Activated CD8-positive, alpha-beta memory T cell treated with anti-CD3 and anti-CD28 coated beads for 4 hours (primary cell): ENCODE measurements at places on chromosomes 6 and 20.
A peak's percentile ranks its signal among the peaks of the same experiment; 100 is the strongest.

DNA sequence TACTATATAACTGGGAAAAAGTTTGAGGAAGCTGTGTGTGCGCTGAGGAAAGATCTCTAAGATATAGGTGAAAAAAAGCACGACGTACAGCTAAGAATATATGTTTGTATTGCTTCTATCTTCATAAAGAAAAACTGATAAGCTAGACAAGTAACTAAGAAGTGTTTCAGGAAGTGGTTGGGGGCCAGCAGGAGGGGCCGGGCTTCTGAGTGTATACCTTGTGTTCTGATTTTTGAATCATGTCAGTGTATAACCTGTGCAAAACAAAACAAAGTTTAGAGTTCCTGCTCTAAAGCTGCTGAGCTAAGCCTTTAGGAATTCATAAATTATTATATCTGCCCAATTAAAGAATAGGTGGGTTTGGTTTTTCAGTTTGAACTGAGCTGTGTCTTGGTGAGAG, 7.9 kb upstream of the OSER1 start:
- no peak for DNase-seq

DNA sequence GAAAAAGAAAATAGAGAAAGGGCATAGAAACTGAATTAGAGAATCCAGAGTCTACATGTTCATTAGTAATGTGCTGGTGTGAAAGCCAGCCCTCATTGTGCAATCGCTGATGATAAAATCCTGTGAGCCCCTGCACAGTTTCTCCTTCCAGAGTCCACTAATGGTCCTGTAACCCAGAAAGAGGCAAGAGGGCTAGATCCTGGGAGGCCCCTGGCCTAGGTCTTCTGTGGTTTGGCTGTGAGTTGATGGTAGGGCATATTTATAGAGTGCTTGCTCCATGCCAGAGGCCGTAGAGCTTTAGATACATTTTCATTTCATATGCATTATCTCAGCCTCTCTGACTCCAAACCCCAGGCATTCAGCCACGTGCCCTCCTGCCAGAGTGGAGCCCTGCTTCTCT, 94.9 kb upstream of the MTHFD1L start:
- no peak for DNase-seq

GRCh38 chr20:40997116-40997515, 31.5 kb upstream of the TOP1 start:
- no peak for DNase-seq

DNA sequence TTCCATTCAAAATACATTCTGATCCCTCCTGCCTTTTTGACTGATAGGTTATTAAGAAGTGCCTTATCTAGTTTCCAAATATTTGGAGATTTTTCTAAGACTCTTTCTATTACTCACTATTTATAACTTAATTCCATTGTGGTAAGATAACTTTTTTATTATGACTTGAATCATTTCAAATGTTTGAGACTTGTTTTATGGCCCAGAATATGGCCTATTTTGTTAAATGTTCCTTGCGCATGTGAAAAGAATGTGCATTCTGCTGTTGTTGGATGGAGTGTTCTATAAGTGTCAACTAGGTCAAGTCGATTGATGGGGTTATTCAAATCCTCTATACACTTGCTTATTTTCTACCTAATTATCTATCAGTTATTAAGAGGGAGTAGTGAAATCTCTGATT, 13.1 kb upstream of the TCP11 start:
- no peak for DNase-seq

GRCh38 chr6:158219228-158219627, 51.1 kb downstream of the GTF2H5 start:
- DNase-seq = no peak

DNA sequence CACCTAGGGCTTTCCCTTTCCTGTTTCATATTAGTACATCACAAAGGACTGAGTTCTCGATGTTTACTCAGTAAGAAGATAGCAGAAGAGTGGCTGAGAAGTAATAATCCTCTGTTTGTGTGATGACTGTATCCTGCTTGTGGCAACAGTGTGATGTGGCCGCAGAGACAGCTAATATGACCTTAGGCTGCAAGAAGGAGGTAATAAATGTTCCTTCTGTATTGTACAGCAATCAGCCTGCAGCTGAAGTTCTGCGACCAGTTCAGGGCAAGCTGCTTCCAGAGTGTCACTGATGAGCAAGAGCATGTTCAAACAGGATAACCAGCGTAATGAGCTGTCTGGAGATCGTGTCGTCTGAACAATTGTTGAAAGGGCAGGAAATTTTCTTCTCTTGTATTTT, 70.9 kb downstream of the OPN5 start:
- DNase-seq = no peak

- DNase-seq = no peak
Measured at GRCh38 chr20:53847139-53847836, 223.1 kb downstream of the BCAS1 start.

DNA sequence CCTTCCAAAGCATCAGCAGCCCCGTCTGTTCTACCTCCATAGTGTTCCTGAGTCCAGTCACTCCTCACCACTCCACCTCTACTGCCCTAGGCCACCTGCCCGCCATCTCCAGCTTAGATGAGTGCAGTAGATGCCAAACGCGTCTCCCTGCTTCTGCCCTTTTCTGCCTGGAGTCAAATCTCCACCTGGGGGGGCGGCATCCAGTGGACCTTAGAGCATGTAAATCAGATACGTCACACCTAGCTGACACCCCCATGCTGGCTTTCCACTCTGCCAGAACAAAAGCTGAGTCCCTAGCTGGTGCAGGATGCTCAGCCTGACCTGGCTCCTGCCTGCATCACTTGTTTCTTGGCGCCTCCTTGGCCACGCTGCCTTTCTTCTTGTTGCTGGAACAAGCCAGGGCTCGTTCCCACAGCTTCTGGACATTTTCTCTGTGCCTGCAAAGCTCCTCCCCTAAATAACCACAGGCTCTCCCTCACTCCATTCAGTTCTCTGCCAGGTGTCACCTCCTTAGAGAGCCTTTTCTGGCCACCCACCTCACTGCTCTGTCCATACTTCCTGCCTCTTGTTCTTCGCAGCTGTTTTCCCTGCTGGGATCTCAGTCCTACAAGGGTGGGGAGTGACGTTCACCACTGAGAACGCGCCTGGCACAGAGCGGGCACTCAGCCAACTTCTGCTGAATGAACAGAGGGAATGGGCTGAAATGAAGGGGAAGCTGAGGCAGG, 5.8 kb downstream of the DDR1 start:
- DNase-seq = no peak

DNA sequence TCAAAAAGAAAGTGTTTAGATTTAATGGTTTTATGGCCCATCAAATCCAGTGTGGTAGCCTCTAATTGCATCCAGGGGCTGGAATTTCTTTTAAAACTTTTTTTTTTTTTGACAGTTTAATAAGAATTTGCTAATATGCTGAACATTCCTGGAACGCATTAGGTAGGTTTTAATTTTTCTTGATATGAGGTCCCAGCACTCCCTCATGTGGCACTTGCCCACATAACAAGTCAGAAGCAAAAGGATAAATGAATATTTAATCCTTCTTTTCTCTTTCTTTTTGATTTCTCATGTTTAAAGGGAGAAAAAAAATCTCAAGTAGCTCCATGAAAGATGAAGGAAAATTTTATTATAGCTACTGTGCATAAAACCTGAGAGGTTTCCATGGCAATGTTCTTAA, 13.5 kb downstream of the HAO1 start:
- DNase-seq = no peak

GRCh38 chr6:45930420-45931040, 85.1 kb downstream of the CLIC5 start:
- DNase-seq = peak; percentile 12

GRCh38 chr6:25749837-25750236, 4.7 kb upstream of the SLC17A4 start:
- no peak for DNase-seq

DNA sequence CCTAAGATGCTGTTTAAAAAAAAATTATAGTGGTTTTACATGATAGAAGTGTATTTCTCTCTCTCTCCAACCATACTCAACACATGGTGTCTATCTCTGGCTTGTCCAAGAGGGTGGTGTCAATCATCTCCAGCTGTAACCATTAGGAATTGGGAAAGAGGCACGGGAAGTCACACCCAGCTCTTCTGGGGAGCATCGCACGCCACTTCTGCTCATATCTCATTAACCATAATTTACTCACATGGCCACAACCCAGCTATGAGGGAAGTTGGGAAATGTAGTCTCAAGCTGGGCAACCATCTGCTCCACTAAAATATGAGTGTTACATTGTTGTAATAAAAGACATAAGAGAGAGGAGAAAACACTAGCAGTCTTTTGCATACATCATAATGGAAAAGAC, 30.4 kb upstream of the TSHZ2 start:
- no peak for DNase-seq

GRCh38 chr6:127190552-127190951, 72.1 kb downstream of the RSPO3 start:
- DNase-seq = no peak

GRCh38 chr6:48826152-48826515, 636.9 kb downstream of the MMUT start:
- no peak for DNase-seq

GRCh38 chr20:18428490-18429173, 38.2 kb downstream of the DZANK1 start:
- no peak for DNase-seq

- DNase-seq = no peak
Measured at GRCh38 chr6:146990284-146990683, 213.9 kb upstream of the STXBP5 start.

- no peak for DNase-seq
Measured at GRCh38 chr6:162109480-162110050, 618.0 kb downstream of the PRKN start.

GRCh38 chr20:10625641-10626040, 48.2 kb downstream of the JAG1 start:
- no peak for DNase-seq

GRCh38 chr20:11260611-11261010, 586.8 kb upstream of the JAG1 start:
- no peak for DNase-seq

- no peak for DNase-seq
Measured at GRCh38 chr6:167349631-167350274, 24.9 kb downstream of the TTLL2 start.
